ENCODE measurements at places on chromosomes 7 and 10.

- DNase-seq, result no peak
These were observed 18.1 kb upstream of the UBE2H start for GRCh38 chr7:129970816-129971215.

- no peak for DNase-seq
These were observed 160.7 kb upstream of the ZNF32 start for GRCh38 chr10:43809211-43809930.

DNA sequence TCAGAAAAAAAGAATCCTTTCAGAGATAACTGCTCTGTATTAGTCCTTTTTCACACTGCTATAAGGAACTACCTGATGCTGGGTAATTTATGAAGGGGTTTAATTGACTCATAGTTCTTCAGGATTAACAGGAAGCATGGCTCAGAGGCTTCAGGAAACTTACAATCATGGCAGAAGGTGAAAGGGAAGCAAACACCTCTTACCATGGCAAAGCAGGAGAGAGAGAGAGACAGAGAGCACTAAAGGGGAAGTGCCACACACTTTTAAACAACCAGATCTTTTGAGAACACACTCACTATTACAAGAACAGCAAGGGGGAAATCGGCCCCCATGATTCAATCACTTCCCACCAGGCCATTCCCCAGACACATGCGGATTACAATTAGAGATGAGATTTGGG lies 114.2 kb downstream of the TES start:
- DNase-seq, result no peak

DNA sequence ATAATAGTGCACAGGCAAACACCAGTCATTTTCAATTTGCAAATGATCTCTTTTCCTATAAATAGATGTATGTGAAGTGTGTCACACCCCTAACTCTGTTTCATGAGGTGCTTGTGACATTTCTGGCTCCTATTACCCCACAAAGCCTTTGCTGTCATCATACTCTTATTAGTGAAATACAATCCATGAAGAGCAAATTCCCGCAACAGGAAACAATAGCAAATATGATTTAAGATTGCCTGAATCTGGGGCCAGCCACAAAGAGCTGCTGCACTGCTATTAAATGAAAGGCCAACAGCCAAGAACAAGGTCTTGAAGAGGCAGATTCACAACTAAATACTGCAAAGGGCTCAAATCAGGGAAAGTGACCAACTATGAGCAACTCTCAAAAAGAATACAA lies 96.3 kb upstream of the CAV2 start:
- DNase-seq, result no peak

DNA sequence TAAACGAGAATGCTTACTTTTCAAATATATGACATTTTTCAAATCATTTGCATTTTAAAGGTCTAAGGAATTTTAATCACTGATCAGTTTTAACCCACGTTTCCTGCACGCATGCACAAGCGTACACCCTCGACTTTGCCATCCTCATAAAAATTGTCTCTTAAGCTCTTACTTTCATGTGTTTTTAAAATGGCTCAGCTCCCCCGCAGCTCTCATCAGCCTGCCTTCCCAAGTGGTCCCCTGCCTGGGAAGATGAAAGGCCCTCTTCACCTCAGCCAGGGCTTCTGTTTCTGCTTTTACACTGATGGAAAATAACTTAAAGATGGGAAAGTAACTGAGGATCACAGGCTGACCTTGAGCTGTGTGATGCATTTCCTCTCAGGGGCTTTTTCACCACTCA lies 131.6 kb upstream of the LSM8 start:
- DNase-seq, result no peak

DNA sequence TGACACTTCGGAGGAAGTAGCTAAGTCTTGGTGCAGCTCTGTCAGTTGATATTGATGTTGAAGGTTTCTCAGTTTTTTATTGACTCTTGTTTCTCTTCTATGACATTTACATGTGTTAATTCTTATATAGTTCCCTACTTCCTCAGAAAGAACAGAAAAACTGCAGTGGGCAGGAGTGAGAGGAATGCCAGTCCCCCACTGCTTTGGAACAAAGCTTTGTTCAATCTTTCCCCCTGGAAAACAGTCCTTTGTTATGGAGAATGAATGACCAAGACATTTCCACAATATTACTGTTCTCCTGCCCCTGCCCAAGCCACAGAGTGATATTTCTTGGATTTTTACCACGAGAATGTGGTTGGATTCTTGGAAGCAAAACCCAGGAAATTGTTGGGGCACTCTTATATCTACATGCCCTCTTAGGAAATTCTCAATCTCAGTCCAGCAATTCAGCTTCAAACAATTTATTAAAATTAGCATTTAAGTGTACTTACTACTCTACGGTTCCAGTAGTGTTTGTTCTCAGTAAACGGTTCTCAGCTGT lies 258.0 kb upstream of the KCND2 start:
- no peak for DNase-seq

GRCh38 chr7:135335628-135336139 lies 102.0 kb downstream of the STRA8 start:
- DNase-seq, result no peak

DNA sequence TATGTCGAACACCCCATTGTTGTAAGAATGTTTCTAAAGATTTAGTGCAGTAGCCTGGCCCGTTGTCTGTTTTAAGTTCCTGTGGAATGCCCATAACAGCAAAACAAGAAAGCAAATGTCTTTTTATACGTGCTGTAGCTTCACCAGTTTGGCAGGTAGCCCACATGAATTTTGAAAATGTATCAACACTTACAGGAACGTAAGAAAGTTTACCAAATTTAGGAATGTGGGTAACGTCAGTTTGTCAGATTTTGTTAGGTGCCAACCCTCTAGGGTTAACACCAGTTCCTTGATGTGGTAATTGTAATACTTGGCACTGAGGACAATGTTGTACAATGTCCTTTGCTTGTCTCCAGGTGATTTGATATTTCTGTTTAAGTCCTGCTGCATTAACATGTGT lies 3.2 kb upstream of the GIMAP4 start:
- no peak for DNase-seq

GRCh38 chr10:95758351-95759025 lies 2.5 kb downstream of the ENTPD1 start:
- DNase-seq, result no peak

- DNase-seq, result no peak
These were observed 3.2 kb downstream of the SFMBT2 start for GRCh38 chr10:7407368-7408290.

- no peak for DNase-seq
These were observed 35.6 kb downstream of the FAM171A1 start for GRCh38 chr10:15335508-15335907.

GRCh38 chr7:2313450-2314208 lies 612 bp downstream of the SNX8 start:
- no peak for DNase-seq

GRCh38 chr10:13784067-13784466 lies 197.3 kb downstream of the PRPF18 start:
- DNase-seq, result no peak

DNA sequence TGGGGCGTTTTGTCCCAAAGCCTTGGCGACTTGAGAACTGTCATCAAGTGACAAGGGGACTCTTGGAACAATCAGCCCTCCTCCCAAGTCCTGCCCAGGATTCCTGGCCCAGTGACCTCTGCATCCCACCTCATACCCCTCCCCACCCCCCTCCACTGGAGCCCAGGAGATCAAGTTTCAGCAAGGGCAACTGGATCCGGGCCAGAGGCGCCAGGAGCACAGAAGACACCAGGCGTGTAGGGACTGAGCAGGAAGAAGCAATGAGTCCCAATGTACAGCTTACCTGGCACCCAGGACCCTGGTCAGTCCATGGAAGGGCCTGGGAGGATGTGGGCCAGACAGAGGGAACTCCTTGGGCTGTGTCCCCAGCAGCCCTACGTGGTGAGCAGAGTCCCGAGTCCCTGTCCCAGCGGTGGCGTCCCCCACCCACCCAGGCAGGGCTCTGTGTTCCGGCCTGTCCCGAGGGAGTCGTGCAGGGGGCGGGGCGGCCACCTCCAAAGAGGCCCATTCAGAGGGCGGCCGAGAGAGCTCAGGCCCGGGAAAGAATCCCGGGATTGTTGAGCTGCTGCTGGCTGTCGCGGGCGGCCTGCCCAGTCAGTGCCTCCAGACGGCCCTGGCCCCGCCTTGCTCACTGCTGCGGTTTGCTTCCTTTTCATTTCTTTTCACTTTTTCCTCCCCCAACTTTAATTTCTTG lies 254.1 kb downstream of the TNS3 start:
- DNase-seq, result no peak

- no peak for DNase-seq
These were observed 97.9 kb upstream of the PALS2 start for GRCh38 chr7:24475166-24475961.

DNA sequence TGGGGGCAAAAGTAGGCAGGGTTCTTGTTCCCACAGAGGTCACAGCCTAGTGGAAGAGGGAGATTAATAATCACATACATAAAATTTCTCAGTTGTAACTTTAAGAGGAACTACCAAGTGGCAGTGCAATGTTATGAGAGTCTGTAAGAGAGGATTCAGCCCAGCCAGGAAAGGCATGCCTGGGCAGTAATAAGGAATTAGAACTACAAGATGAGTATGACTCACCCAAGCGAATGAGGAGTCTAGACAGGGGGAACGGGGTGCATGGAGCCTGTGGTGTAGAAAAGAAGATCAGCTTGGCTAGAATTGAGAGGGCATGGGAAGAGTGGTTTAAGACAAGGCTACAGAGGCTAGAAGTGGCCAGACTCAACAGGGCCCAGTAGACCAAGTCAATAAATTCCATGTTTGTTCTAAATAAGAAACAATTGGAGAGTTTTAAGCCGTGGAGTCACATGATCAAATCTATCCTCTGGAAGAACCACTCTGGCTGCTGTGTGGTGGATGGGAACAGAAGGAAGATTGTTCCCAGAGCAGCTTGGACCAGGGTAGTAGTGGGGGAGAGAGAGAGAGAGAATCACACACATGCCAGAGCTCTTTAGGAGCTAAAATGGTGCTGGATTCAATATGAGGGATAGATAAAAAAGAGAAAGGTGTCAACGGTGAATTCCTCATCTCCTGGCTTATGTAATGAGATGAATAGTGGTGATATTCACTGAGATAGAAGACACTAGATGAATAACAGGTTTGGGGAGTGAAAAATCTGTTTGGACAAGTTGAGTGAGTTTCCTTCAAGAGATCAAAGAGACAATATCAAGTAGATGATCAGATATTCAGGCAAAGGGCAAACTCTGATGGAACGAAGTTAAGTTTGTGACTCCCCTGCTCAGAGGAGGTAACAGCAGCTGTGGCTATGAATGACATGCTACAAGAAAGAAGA lies 265.1 kb downstream of the FGFR2 start:
- DNase-seq, result no peak

GRCh38 chr10:22593636-22594198 lies 120.7 kb downstream of the PIP4K2A start:
- no peak for DNase-seq

- DNase-seq, result no peak
These were observed 14.6 kb upstream of the USP6NL start for GRCh38 chr10:11626071-11626470.

DNA sequence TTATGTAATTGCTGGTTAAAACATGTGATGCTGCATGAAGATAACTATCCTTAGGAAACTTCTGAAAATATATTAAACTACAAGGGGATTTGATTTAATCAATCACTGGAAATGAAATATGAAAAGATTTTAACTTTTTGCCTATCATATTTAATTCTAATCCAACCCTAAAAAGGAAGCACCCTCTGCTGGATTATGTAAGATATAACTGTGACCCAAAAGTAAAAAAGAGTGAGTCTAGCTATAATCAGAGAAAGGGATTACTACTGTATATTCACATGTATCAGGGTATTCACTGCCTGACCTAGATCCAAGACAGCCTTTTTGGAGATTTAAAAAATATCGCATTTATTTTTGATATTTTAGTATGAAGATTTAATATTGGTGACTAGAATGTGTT lies 295.5 kb downstream of the MDFIC start:
- DNase-seq, result no peak

- DNase-seq, result no peak
These were observed 121.2 kb downstream of the WDFY4 start for GRCh38 chr10:48805848-48806247.

DNA sequence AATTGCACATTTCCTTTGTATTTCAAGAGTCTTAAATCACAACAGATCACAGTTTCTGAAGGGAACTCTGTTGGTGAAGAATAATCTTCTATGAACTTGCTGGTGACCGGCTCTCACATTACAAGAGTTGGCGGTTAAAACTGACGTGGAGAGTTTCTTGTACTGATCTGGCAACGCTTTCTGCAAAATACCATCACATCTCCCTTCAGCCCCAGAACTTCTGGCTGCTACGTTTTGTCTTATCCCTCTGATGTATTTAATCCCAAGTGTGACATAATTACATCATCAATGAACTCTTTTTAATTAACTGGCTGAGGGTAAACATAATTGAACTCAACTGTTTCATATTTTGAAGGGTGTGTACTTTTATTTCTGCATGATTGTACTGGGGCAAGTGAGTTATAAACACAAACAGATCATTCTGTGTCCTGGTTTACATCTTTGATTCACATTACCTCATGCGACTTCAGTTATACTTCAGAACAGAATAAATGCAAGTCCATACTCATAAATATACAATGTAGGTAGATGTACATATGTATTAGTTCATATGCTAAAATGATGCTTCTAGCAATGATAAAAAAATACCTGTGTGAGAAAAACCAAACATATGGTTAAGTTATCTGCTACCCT lies 105.1 kb upstream of the NPVF start:
- no peak for DNase-seq
